Common myeloid progenitor, CD34-positive (primary cell): ENCODE measurements at places on chromosomes 2 and 18.

DNA sequence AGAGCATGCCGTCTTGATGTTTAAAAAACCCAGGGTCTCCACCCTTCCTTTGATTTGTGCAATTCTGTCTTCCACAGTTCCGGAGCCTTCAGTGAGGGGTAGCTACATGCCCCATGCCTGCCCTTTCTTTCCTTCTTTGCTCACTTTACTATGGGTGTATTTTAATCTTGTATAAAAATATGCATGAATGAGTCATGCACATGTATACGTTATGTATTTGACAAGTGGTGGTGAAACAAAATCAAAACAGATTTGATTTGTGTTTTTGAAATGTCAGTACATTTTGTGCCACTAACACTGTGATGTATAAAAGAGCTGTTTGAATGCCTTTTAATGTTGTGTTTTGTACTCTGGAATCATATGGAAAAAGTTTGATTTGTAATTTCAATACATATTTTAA is 126.5 kb downstream of the RNF144A start:
- no peak for DNase-seq

DNA sequence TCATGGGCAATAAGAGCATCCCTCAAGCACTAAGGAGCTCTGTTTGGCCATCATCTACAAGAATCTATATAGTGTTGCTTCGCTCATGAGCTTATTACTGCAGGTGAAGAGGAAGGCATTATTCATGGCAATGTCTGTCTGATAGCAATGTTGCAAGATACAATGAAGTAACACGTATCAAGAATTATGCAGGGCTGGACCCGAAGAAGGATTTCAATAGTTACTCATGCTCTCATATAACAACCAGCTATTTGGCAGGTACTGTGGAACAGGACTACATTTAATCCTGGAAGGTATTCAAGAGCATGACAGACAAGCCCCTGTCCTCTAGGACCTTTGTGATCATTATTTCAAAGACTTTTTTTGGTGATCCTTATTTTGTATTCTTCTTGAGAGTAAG is 109.6 kb downstream of the LAMA3 start:
- no peak for DNase-seq

DNA sequence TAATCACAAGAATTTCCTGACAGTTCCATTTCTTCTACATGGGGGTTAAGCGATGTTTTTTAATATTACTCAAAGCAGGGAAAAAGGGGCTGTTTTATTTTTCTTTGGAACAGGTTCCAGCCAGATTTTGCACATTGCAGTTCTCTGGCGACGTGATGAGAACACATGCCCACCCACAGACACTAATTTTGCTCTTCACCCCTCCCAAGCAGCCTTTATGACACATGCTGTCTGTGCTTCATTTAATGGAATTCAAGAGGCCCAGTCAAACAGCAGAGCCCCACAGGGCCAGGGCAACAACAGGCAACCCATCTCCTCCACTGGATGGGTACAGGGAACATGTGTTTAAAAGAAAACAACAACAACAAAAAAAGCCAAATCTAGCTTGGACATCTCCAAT is 70.8 kb downstream of the SPRED2 start:
- DNase-seq = no peak

GRCh38 chr2:59947917-59948541 is 605.4 kb downstream of the BCL11A start:
- no peak for DNase-seq

DNA sequence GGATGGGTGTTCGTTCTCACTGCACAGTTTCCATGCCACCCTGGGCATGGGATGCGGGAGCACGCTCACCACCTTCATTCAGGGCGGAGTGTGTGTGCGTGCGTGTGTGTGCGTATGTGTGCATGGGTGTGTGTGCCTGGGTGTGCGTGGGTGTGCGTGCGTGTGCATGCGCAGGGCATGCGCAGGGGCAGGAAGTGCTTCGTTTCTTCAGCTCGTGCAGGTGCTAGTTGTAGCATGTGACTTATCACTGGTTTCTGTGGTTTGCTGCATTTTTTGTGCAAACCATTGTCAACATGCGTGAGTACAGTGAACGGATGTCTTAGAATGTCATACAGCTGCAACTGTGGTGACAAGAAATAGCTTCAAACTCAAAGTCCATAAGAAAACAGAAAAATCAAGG is 179.5 kb downstream of the PTGR3 start:
- no peak for DNase-seq

GRCh38 chr2:75729861-75730260 is 19.1 kb upstream of the GCFC2 start:
- DNase-seq = peak; percentile 7

DNA sequence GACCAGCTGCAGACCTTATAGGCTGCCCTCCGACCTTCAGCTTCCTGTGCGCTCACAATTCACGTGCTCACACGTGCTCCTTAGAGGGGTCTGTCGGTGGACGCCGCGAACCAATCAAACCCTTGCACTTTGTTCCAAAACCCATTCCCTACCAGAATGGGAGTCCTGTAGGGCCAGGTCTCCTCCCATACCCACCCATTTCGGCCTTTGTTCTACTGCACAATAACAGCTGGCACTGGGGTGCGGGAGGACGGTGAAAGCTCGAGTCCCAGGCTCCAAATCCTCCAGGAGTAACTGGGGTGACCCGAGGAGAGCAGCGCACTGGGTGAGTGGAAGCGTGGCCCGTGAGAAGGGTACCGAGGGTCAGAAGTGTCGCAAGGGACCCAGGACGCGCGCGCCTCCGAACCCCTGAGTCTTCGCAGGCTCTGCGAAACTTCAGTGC is 13.0 kb downstream of the SIX3 start:
- no peak for DNase-seq

- DNase-seq = no peak
Measured at GRCh38 chr18:10195529-10195928, 258.9 kb upstream of the APCDD1 start.

DNA sequence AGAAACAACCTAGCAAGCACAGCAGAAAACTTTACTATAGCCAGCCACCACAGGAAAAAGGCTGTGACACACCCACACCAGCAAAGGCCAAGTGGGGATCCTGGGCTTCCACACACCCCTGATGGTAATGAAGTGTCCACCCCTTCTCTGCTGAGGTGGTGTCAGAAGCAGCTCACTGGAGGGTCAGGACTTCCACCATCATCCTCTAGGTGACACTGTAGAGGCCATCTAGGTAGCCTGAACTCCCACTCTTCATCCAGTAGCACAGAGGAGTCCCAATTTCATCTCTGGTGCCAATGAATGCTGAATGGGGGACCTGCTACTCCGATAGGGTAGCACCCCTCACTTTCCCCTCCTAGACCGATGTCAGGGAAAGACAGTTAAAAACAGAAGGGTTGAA is 1544.4 kb downstream of the LRP1B start:
- DNase-seq = peak; percentile 20

- no peak for DNase-seq
Measured at GRCh38 chr18:80193701-80194100, 53.6 kb downstream of the PARD6G start.

- no peak for DNase-seq
Measured at GRCh38 chr2:72145289-72145657, 2.4 kb downstream of the CYP26B1 start.

DNA sequence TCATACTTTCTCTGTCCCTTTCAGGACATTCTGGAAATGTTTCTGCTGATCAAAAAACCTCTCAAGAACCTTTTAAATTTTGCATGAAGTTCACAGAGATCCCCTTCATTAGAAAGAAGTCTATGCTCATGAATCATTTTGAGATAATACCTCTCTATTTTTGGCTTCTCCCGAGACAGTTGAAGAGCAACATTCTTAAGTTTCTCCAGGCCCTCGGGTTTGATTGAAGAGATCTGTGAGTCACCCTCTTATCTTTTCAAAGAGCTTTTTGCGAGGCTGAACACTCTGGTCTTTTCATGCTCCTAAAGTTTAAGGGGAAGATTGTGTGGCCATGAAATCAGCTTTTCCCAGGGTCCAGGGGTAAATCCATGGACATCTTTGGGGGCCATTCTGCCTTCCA is 354.2 kb downstream of the FBXO15 start:
- DNase-seq = no peak

GRCh38 chr2:158795195-158795924 is at the start of gene DAPL1:
DAPL1 (plus strand) TSS chr2:158795317; CDS start chr2:158795373, 56 bp downstream.
- no peak for DNase-seq

- DNase-seq = no peak
Measured at GRCh38 chr2:176003958-176004357, 1.9 kb upstream of the LNPK start.

GRCh38 chr18:48821251-48821590 is 129.5 kb downstream of the SMAD7 start:
- DNase-seq = no peak

DNA sequence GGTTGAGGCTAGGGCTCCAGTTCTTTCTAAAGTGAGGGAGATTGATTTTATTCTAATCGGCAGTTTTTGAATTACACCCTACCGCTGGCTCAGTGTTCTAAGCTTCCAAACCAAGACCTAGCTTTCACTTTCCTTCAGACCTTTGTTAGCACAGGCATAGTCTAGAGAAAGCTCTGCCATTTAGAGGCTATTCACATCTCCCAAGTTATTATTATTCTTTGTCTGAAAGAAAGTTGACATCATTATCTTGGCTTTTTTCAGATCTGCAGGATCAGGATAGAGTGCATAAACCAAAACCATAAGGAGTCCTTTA is 276.8 kb downstream of the ASXL3 start:
- DNase-seq = no peak

DNA sequence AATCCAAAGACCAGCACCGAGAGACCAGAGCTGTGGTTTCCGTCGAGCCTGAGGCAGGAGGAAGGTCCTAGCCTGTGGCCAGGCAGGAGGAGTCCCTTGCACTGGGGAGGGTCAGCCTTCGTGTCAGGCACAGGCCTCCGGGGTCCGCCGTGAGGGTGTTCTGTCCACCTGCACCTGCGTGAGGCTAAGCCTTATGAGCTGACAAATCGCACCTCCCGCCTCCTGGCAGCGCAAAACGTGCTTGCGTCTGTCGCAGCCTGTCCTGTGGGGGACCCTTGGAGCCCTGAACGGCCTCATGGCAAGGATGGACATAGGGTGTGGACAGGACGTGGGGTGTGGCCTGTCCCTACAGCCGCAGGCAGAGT is 73.3 kb downstream of the KCNG2 start:
- DNase-seq = no peak

DNA sequence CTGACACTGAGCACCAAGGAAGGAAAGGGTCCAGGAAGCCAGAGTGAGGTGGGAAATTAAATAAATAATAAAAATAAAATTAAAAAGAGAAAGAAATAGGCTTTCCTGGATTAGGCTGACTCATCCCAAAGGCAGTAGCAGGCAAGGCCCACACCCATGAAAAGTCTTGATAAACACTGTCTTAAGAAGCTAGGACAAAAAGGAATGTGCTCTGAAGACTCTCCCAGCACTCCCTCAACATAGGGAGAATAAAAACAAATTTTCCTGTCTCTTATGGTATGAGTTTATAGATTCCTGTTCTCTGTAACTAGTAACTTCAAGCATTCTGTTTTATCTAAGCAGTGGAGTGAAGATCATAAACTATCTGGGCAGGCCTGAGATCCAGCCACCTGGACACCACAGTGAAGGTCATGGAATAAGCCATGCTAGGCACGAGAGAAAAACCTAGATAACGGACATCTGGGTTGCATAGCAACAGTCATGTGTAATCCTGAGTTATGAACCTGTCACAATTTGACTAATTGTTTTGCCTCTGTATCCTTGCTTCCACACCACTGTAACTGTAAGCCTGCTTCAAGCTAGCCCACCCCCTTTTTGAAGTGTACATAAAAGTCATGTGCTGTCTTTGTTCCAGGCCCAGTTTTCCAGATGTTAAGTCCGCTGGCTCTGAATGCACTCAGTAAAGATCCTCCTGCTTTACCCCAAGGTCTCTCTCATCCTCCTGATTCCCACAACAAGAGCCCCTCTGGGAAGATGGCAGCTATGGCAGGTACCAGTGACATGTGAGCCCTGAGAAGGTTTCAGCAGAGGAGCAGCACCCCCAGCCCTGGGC is 107.8 kb downstream of the NDUFA10 start:
- DNase-seq = no peak

DNA sequence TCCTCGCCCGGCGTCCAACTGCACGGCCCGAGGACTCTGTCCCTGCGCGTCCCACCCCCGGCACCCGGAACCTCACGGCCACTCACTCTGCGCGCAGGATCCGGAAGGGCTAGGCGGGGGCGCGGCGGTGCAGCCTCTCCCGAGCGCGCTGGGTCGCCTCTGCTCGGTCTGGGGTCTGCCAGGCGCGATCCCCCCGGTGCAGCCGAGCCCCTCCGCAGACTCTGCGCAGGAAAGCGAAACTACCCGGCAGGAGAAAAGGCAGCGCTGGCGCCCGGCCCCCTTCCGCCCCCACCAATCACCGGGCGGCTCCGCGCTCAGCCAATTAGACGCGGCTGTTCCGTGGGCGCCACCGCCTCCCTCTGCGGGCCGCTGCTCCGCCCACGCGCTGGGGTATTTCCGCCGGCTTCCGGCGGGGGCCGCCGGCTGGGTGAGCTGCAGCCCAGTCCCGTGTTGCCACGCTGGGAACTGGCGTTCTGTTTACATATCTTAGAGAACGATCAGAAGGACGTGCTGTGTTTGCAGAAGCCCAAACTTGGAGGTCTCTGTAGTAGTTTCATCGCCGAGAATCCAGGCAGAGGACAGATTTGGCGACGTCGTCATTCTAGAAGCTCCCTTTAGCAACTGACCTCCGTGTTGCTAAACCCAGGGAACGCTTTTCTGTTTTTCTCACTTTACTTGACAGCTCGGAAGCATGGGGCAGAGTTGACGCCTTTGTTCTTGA is at the start of gene STAT1:
Gene STAT1 (minus strand): TSS at position 240 of the 721 bp plus-strand sequence. CDS start 4,168 bp downstream, outside the sequence.
- DNase-seq = peak; percentile 97

- no peak for DNase-seq
Measured at GRCh38 chr2:226652369-226652768, 147.3 kb downstream of the IRS1 start.

- DNase-seq = no peak
Measured at GRCh38 chr2:201900362-201900761, 94.0 kb downstream of the CDK15 start.

DNA sequence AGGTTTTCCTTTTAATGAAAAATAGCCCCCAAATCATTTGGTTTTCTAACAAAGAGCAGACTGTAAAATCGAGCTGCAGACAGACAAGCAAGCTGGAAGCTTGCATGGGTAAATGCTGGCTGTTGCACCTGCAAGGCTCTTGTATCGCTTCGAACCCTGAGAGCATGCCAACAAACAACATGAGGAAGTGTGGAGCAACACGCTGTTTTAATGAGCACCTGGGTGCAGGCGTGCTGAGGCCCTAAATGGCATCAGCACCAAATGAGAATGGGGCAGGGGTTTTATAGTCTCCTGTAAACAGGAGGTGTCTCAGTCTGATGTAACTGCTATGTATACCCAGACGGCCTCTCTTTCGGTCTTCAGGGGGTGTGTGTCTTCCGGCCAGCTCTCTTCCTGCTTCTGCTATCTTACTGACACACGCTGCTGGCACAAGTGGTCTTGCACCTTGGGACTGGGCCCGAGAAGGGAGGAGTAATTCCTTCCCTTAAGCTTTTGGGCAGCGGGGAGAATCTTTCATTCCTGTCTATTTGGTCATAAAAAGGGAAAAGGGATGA is 31.9 kb upstream of the CDH2 start:
- peak; percentile 16 for DNase-seq

DNA sequence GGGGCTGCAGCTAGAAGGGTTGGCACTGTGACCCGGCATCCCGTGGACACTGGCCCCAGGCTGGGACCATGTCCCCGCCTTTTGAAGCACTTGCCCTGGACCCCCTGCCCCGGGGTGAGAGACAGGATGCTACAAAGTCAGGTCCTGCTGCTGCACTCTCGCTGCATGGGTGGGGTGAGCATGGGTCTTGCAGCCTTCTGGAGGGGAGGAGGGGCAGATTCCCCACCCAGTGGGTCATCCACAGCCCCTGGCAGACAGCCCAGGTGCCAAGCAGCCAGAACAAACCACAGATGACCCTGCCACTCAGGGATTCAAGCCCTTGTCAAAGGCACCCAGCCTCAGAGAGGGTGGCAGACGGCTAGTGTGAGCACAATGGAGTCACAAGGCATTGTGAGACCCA is 5.7 kb upstream of the NMUR1 start:
- DNase-seq = no peak

GRCh38 chr2:201701646-201702045 is 3.2 kb upstream of the MPP4 start:
- no peak for DNase-seq
